Fibroblast of skin of right quadriceps (primary cell): ENCODE measurements at places on chromosomes 6 and 20.

DNA sequence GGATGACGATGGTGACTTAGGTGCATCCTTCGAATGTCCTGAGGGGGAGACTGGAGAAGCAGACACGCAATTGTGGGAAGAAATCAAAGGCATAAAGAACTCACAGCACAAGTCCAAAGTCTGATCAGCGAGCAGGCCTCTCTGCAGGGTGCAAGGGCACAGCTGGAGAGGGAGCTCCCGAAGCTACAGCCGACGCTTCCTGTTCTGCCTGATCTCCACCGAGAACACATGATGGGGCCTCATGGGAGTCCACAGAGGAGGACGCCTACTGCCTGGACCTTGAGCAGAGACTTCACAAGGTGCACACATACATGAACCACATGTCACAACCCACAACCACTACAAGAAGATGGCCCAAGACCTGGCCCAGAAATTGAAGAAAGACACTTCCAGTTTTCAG, 51.4 kb downstream of the RIN2 start:
- DNase-seq: no peak

- no peak for DNase-seq
Measured at GRCh38 chr6:131258010-131258652, 122.9 kb downstream of the AKAP7 start.

DNA sequence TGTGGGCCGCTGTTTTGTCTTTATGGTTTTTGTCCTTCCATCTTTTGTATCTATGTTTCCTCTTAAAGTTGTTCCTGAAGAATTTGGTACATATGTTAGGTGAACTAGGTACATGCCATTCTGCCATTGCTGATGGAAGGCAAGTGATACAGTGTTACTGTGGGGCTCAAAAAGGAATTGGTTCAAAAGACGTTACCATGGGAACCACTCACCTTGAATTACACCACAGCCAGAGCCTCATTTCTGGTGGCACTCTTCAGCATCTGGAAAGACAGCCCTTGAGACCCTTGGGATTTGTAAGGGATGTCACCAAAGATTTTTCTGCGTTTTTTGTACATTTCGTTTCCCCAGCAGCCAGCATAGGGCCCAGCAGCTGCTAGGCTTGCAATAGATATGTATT, 31.9 kb downstream of the TMEM181 start:
- no peak for DNase-seq

DNA sequence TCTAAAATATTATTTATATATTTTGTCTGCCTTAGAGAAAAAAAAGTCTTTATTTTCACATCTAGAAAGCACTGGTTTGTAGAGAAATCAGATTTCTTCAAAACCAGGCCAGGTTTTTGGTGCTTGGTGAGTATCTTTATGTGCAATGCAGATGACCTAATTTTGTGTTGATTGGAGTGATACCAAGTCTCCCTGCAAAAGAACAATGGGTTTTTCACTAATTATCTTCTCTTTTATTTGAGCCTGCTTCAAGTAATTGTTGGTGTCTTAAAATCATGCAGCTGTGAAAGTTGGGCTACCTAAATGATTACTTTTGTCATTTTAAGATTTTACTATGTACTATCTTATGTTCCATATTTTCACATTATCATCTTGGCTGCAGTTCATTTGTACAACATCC, 874.7 kb downstream of the TFAP2A start:
- no peak for DNase-seq

DNA sequence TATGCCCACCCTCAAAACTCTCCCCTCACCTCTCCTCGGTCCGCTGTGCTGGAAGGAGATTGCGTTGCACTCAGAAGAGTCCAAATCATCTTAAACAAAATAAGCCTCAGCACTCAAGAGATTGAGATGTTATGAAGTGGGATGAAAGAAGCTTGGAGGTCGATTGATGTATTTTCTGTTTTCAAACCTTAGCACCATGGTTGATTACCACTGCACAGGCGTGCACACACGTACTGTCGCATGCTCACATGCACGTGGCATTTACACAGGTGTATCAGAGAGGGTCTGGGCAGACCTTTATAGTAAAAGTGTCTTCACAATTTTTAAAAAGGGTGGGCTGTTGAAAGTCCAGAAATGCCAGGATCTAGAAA, 612 bp upstream of the AGPAT4 start:
- DNase-seq: no peak

GRCh38 chr20:55094353-55094861, 619.0 kb downstream of the DOK5 start:
- DNase-seq: no peak

DNA sequence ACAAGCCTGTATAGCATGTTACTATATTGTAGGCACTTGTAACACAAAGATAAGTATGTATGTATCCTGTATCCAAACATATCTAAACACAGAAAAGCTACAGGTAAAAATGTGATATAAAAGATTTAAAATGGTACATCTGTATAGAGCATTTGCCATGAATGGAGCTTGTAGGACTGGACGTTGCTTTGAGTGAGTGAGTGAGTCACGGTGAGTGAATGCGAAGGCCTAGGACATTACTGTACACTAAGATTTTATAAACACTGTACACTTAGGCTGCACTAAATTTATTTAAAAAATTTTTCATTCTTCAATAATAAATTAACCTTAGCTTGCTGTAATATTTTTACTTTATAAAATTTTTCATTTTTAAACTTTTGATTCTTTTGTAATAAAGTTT, 136.9 kb downstream of the NKAIN2 start:
- no peak for DNase-seq

DNA sequence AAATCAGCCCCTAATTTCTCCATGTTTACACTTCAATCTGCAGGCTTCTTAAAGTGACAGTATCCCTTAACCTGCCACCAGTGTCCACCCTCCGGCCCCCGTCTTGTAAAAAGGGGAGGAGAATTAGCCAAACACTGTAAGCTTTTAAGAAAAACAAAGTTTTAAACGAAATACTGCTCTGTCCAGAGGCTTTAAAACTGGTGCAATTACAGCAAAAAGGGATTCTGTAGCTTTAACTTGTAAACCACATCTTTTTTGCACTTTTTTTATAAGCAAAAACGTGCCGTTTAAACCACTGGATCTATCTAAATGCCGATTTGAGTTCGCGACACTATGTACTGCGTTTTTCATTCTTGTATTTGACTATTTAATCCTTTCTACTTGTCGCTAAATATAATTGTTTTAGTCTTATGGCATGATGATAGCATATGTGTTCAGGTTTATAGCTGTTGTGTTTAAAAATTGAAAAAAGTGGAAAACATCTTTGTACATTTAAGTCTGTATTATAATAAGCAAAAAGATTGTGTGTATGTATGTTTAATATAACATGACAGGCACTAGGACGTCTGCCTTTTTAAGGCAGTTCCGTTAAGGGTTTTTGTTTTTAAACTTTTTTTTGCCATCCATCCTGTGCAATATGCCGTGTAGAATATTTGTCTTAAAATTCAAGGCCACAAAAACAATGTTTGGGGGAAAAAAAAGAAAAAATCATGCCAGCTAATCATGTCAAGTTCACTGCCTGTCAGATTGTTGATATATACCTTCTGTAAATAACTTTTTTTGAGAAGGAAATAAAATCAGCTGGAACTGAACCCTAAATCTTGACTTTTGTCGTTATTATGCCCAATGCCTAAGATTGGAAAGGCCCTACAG, 4.5 kb downstream of the SOX4 start:
- peak; percentile 20 for DNase-seq

DNA sequence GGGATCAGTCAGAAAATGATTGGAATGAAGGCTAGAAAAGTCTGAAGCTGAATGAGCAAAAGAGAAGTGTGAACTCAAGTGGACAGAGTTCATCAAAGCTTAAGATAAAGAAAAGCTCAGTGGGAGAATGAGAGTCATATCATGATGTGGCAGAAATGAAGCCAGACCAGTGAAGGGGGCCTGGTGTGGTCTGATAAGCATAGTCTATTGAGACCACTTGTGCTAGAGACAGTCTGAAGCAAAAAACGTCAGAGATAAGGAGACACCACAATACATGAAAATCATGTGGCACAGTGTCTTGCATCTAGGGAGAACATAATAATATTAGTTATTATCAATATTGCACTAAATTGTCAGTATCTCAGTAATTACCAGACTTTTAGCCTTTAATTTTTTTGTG, 601.5 kb downstream of the UTRN start:
- no peak for DNase-seq

DNA sequence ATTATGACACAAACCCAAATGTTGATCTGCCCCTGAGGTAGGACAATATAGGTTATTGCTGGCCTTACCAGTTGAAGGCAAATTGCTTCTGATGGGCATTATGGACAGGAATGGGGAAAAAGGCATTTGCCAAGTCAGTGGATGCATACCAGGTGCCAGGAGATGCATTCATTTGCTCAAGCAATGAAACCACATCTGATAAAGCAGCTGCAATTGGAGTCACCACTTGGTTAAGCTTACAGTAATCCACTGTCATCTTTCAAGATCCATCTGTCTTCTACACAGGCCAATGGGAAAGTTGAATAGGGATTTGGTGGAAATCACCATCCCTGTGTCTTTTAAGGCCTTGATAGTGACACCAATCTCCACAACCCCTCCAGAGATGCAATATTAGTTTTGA, 648.6 kb downstream of the COL12A1 start:
- DNase-seq: no peak

DNA sequence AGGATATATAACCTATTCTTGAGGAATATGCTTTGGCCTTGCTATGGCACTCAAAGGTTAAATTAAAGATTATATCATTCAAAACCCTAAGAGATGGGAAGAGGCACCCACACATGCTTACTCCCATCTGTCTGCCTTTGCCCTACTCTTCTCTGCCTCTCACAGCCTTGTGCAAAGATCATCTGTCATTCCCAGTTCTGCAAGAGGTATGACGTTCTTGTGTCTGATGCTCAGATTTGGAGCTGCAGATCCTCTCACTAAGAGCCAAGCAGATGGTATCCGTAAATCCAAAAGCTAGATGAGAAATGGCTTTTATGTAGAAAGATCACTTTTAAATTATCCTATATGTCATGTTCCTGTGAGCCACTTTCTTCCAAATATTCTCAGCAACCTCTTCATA, 112.0 kb downstream of the GPR63 start:
- no peak for DNase-seq

GRCh38 chr6:142416179-142416578, 114.4 kb downstream of the ADGRG6 start:
- peak; percentile 99 for DNase-seq

GRCh38 chr20:52945862-52946522, 26.2 kb upstream of the TSHZ2 start:
- no peak for DNase-seq

DNA sequence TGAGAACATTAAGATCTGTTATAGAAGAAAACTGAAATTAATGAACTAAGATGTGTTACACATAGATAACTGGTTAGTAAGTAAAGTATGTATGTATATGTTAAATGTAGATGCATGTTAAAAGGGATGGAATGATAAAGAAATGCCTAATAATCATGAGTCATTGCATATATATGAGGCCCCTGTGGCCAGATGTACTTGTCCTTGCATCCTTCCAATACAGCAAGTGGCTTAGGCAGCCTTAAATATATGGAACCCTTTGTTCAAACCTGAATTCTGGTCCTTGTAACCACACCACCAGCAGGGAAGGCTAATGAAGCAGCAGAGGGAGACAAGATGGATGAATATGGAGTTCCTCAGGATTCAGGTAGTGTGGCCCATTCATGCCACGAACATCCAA, 9.8 kb upstream of the AKAP7 start:
- DNase-seq: peak; percentile 61

DNA sequence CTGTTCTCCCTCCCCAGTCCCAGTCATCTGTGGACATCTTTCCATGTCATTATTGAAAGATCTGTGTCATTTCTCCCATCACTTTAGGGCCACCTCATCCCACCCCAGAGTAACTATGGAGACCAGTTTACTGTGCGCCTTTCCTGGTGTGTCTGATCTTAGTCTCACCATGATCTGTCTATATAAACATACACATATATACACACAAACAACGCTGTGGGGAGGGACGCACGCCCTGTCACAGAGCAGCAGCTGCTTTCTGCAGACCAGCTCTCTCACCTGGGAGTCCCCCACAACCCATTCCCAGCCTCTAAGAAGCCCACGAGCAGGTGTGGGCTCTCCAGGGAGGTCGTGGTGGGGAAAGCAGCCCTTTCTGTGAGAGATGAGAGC, 68.1 kb upstream of the TOX2 start:
- DNase-seq: no peak

DNA sequence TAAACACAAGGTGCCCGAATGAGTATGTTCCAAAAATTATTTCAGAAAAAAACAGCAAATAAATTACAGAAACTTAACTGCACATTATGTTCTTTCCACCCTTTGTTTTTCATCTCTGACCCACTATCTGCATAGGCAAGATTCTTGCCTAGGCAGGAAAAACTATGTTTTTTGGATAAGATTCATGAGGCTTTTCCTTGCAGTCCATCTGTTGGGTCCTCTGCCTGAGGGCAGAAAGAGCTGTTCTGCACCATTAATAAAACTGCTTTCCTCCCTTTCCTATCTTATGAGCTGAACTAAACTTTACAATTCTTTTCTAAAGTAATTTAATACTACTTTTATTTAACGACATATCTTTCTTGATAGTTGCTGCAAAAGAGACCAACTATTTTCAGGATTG, 21.1 kb downstream of the ENPP1 start:
- no peak for DNase-seq

DNA sequence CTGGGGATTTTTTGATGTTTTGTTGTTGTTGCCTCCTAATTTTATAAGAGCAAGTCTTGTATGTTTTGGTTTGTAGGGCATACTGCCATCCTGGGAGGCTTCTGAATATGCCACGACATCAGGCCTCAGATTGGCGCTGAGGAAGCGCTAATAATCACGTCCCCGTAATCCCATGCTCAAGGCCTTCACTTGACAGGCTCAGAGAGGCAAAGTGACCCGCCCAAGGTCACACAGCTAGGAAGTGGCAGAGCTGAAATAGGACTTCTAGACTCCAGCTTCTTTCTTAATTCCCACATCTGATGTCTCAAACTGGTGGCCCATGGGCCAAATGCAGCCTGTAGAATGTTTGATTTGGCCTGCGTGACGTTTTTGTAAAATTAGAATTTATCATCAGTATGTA, 73.5 kb upstream of the PTPN1 start:
- no peak for DNase-seq

GRCh38 chr6:100317031-100317430, 147.7 kb downstream of the SIM1 start:
- no peak for DNase-seq
